Thyroid gland (tissue), 4 donors: ENCODE measurements at places on chromosomes 16 and 17. TPM values are rescaled to one million over a fixed set of nuclear protein-coding genes. Genes with fewer than 3 reads are reported as not detected.

DNA sequence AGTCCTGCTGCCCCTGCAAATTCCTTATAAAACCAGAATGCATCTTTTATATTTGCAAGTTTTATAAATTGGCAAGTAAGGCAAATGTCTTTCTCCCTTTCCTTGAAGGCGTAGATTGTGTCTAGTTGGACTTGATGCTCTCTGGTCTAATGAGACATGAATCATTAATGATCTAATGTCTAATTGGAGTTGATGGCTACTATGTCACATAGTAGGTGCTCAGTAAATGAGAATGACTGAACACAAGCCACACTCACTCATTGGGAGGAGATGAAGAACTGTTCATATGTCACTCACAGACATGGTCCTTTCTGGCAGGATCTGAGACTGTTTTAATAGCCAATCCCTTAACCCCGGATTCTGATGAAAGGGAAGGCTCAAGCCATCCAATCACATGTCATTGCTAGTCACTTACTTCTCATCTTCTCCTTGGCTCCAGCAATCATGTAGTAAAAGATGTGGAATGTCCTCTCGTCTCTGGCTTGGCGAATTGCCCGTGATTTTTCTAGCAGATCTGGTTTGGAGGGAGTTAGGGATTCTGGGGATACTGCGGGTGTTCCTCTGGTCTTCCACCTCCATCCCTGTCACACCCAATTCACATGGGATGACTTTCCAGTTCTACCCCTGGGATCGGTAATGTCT is 81.0 kb downstream of the MYH11 start:
- no peak for DNase-seq

The OMG gene
- total RNA-seq: 2.1 TPM

- DNase-seq: no peak
Measured at GRCh38 chr16:4873091-4873490, 25.8 kb downstream of the UBN1 start.

DNA sequence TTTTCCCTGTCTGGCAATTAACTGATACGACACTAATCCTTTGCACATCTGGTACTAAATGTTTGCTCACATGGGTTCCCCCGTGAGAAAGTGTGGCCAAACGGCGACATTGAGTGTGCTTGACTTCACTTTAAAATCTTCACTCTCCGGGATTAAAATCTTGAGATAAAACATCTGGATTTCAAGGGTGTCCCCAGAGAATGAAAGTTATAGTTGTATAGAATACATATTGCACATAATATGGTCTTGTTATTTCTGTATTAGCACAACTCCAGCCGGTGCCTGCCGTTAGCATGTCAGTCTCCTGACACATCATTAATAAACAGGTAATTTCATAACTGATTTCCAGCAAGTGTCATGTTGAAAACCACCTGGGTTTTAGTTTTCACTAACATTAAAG is 749.0 kb upstream of the SOX9 start:
- no peak for DNase-seq

The SIAH1 gene
- 39.5 TPM for total RNA-seq

- no peak for DNase-seq
Measured at GRCh38 chr17:2995377-2995776, 68.0 kb downstream of the OR1D5 start.

DNA sequence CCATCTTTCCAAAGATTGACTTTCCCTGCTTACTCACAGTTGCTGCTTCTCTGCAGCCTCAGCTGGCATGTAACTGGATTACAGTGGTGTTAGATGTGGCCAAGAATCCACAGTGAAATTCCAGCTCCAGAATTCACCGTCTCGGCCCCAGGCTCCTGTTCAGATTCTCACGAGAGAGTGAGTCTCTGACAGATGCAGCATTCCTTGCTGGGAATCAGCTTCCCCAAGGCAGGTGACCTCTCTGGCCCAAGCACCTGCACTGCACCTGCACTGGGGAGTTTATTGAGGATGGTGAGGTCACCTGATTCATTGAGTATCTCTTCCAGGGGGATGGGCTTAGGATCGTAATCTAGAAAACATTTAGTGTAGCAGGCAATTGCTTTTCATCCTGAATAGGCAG is 600.5 kb upstream of the RBFOX1 start:
- DNase-seq: no peak

DNA sequence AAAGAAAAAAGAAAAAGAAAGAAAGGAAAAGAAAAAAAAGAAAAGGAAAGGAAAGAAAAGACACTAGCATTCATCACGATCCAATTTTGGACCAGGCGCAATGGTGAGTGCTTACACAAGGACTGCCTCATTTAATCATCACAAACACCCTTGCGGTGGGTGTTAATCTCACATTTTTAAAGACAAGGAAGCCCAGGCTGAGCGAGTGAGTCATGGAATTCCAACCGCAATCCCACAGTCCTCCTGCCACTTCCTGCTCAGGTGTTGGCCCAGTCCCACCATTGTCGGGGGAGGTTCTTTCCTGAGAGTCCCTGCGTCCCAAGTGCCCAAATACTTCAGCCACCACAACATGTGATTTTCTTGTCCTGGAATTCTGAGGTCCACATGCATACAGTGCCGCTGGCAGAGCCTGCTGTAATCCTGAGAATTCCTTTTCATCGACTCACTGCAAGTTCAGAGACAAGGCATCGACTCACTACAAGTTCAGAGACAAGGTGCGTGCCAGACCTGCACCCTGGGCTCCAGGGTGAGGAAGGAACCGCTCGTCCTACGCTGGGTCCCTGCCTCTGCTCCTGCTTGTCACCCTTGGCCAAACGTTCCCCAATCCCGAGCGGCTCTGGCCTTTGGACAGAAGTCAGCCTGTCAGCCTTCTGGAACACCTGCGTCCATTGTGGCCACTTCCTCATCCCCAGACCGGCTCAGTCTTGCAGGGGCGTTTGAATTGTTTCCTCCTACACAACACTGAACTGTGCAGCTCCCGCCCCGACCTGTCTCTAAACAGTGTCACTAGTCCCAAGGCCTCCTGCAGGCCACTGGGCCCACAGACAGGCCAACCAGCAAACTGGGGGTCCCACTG is 5.8 kb downstream of the ZG16B start:
- no peak for DNase-seq

- DNase-seq: no peak
Measured at GRCh38 chr16:3612510-3613466, 1.4 kb upstream of the SLX4 start.

The HLF gene
- total RNA-seq: 53.1 TPM
